NCI-H1092 (cell line): ENCODE measurements at places on chromosomes 5 and 9.

DNA sequence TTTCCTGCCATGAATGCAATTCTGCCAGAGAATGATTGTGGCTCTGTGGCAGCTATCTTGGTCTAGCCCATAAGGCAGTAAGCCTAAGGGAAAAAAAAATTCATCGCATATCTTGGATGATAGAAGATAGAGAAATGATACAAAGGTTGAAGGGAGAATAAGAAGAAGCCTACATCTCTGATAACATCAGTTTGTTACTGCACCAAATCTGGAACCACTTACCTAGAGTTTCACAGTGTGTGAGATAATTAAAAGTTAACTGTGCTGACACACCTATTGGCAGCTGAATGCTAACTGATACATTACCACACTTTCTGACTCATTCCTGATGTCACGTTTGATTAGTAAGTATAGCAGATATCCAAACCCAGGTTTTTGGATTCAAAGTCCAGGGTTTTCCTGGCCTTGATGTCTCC, 91.6 kb upstream of the TAF11L2 start:
- DNase-seq: no peak

DNA sequence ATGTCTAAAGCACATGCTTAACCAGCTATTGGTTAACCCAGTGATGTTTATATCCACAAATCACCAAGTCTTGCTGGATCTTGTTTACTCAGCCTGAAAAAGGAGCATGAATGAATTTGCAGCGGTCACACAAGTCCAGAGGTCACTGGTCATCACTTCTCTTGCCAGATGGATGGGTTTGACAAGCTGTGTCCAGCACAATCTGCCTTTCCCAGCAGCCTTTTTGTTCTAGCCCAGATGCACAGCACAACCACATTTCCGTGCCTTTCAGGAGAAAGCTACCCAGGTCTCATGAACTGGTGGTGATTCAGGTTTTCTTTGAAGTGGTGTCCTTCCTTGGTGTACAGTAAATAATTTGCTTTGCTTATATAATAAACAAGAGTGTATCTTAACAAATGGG, 32.1 kb downstream of the TMEM252 start:
- DNase-seq: no peak

DNA sequence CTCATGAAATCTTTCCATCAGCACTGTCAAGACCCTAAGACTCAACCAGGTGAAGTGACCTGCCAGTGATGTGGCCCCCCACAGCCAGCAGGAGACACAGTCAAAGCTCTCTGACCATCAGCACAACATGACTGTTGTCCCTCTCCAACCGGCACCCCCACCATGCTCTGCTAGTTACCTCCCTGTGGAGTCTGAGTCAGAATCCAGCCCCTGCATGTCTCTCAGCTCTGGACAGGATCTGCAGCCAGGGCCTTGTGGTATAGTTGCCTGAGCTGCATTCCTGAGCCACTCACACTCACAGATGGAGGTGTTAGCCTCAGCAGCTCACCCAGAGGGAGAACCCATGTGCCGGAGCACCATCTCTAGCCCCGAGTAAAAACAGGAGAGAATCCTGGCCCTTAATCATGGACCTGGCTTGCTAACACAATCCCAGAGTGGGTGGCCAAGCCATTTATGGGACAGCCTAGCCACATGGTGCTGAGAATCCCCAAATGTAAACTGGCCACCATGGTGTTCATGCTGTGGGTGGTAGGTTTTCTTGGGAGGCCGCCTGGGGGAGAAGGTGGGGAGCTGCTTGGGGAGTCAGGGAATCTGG, 237.8 kb downstream of the PAPPA start:
- no peak for DNase-seq

- DNase-seq: no peak
Measured at GRCh38 chr9:117104206-117104605, 310.7 kb downstream of the ASTN2 start.

DNA sequence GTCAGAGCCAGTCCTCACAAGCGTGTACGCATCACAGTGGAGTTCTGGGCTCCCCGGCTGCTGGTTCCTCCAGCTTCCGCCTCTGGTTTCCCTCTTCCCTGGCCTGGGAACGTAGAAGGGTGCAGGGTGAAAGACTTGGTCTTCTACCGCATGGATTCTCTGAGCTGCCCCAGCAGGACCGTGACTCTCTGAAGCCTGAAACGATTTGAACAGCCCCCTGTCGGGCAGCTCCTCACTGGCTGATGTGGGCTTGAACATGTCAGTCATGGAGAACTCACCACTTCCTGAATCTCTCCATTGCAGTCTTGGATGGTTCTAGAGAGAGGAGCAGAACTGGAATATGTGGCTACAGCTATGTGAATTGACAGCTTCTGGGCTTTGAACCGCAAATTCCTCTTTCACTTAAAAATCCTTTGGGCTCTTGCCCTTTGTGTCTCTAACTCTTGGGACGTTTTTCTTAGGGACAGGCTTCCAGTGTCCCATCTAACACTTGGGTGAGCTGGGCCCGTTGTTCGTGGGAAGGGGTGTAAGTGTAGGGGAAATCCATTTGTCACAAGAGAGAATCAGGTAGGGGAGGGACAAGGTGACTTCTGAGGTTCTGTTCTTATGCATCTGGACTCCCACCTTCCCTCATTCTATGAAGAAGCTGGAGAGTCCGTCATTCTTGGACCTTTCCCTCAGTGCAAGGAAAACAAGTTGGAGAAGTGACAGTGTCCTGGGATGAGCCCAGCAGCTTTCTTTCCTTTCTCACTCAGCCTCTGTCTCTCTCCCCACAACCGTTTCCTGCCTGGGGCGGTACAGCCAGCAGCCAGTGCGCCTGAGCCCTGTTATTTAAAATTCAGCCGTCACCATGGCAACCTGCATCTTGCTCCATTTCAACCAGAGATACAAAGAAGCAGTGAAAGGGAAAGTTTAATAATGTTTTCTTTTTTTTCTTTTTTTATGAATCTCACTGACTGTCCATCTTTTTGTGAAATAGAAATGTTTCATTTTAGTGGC, 84.7 kb downstream of the PTTG1 start:
- no peak for DNase-seq

DNA sequence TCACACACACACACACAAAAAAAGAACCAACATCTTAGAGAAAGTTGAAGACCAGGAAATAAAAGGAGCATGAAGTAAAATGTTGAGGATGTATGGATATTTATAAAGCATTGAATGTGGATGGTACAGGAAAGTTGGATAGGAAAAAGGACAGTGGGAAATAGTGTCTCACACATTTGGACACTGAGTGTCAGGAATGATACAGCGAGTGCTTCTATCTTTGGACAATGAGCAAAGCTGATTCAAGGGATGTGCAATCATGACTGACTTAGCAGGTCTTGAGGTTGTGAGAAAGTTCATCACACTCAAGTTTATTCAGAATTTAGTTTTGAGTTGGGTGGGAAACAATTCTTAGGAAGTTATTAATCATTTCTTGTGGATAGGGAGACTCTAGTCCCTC, 50.1 kb upstream of the SRP19 start:
- DNase-seq: no peak

DNA sequence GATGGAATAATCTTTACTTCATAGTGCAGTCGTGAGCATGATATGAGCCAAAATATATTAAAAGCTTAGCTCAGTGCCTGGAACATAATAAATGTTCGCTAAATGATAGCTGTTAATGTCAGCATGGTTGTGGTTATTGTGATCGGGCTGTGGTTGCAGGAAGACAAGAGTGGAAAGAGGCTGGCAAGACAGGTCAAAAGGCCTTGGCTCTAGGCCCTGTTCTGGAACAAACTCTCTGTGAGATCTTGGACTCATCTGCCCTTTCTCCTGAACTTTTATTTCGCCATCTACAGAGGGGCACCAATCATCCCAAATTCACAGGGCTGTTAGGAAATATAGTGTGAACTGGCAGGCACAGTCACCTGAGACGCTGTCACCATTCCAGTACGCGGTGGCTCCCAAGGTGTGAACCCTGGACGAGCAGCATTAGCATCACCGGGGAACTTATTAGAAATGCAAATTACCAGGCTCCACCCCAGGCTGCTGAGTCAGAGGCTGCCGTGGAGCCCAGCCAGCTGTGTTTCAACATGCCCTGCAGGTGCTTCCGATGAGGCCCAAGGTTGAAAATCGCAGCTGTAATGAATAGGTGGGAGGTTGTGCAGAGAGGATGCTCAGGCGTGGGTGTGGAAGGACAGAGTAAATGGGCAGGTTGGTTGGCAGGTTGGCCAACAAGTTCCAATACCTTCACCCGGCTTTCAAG, 50.2 kb upstream of the SAP30L start:
- no peak for DNase-seq

DNA sequence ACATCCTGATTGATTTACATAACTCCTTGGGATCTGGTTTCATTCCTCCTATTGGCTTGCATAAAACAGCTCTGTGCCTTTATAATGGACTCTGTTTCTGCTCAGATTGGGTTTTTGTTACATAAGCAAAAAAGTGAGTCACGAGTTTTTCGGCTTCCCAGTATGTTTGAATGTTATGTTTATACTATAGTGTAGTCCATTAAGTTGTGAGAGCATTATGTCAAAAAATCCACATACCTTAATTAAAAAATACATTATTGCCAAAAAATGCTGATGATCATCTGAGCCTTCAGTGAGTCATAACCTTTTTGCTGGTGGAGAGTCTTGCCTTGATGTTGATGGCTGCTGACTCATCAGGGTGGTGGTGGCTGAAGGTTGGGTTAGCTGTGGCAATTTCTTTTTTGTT, 144.6 kb downstream of the CCDC171 start:
- DNase-seq: no peak

DNA sequence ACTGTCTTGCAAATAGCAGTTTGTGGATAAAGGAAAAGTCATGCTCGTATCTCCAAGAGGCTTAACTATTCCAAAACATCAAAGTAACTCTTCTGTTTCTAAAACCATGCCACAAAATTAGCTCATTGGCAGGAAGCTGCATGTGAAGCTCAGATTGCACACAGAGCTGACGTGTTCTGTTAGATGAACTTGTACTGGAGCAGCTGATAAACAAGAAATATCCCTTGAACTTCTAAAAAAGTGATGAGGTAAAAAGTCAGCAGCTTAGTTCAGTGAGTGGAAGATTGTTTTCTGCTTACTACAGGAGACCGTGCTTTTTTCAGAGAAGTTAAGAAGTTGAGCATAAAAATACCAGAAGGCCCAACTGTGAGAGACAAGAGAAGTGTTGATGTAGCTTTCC, 113.2 kb downstream of the SLC12A2 start:
- no peak for DNase-seq

GRCh38 chr5:40557501-40557900, 122.2 kb upstream of the PTGER4 start:
- DNase-seq: no peak

DNA sequence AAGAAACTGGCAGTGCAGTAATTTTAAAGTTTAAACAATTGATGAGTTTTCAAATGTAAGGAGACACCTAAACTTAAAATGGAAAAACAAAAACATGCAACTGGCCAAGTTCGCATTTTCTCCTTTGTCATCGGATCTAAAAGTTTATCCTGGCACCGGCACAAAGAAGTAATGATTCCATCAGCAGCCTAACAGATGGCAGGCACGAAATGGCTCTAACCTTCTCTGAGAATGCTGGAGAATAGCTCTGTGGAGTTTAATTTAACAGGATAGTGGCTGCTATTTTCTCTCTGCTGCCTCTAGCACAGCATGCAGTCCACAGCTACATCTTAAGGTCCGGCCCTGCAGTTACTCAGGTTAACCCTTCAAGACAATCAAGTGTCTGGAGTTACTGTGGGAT, 82.2 kb downstream of the PRELID2 start:
- no peak for DNase-seq

DNA sequence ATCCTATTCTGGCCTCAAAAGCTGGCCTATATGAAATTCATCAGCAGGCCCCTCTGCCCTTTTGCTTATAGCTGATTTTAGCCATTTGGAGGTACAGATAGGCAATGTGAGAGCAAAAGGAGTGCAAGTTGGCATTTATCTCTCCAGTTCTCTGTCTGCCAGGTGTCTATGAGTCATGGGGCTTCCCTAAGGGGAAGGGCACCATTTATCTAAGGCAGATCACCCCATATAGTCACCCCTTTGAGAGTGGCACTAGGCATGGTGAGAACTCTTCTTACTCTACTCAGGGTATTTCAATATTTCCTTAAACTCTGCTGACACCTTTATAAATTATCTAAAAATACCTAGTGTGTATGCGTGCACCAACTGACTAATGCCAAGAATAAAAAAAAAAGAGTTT, 314.7 kb upstream of the CDH6 start:
- DNase-seq: no peak

- no peak for DNase-seq
Measured at GRCh38 chr5:540906-541538, 16.8 kb upstream of the SLC9A3 start.

GRCh38 chr9:77175151-77175550, 2.2 kb upstream of the VPS13A start:
- no peak for DNase-seq

GRCh38 chr9:77841739-77842386, 189.7 kb downstream of the GNAQ start:
- DNase-seq: no peak

DNA sequence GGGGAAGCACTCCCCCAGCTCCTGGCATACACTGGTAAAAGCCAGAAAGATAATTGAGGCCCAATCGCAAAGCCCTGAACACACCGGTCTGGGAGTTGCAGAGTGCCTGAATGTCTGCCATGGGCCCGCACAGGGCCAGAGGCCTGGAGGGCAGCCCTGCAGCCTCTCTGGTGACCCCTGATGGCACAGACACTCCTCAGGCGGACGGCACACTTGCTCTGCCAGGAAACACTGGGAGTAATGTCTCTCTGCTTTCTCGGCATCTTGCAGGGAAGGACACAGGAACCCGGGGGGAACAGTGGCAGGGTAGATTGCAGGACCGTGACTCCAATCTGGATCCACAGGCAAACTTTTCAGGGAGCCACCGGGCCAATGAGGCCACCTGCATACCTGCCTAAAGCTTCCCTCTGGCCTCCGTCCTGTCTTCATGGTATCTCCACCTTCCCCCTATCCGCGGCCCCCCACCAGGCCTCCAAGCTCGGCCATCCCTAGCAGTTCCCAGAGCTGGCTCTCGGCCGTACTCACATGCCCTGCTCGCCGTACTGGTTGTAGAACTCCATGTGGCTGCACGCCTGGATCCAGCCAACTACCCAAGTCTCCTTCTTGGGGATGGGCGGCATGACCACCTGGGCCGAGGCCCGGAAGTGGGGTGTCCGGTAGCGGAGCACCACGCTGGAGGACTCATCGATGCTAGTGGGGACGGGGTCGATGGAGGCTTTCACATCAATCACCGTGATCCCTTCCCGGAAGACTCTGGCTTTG, 797 bp downstream of the FAM78A start:
- DNase-seq: no peak
